ENCODE measurements at places on chromosomes 7 and 10. TPM values are rescaled to one million over a fixed set of nuclear protein-coding genes. Genes with fewer than 3 reads are reported as not detected.

- no peak for DNase-seq
Measured at GRCh38 chr7:1401011-1401410, 58.3 kb downstream of the MICALL2 start.

DNA sequence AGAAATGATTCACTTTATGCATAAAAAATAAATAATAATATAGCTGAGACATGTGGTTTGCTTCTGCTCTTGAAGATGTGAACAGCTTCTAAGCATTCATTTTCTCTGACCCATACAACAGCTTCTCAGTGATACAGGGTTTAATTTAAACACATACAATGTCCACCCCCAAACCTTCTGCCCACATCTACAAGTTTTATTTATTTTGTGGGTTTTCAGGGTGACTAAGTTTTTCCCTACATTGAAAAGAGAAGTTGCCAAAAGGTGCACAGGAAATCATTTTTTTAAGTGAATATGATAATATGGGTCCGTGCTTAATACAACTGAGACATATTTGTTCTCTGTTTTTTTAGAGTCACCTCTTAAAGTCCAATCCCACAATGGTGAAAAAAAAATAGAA, 17.2 kb downstream of the INHBA start:
- DNase-seq: no peak

GRCh38 chr10:76553263-76554032, 1084.2 kb downstream of the KCNMA1 start:
- no peak for DNase-seq

- DNase-seq: no peak
Measured at GRCh38 chr7:92806496-92806895, 29.9 kb downstream of the CDK6 start.

DNA sequence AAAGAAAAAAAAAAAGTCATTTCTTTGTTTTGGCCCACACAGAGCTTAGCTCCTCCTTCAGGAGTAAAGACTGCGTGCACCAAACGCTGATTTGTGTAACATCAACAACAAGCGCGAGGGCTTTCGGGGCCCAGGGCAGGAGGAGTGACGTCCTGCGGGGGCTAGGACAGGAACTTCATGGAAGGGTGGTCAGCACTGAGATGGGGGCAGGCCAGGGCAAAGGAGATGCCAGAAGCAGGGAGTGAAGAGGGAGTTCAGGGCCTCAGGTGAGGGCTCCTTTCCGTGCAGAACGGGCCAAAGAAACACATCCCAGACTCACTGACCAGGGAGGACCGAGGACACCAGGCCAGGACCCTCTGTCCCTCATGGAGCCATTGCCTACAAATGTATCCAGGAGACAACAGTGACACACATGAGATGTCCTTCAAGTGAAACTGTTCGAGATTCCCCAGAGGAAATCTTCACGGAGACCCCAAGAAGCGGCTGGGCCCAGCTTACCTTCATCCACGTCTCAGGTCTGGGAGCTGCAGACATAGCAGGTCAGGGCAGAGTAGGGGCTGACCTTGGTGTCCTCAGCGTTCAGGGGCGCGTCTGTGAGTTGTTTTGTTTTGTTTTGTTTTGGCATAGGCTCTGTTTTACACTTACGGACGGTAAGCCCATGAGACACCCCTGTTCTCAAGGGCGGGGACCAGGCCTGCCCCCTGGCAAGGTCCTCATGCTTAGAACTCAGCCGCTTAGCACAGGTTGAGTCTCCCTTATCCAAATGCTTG, 30.4 kb upstream of the SHH start:
- DNase-seq: no peak

GRCh38 chr10:34370126-34370525, 445.0 kb downstream of the PARD3 start:
- DNase-seq: no peak

DNA sequence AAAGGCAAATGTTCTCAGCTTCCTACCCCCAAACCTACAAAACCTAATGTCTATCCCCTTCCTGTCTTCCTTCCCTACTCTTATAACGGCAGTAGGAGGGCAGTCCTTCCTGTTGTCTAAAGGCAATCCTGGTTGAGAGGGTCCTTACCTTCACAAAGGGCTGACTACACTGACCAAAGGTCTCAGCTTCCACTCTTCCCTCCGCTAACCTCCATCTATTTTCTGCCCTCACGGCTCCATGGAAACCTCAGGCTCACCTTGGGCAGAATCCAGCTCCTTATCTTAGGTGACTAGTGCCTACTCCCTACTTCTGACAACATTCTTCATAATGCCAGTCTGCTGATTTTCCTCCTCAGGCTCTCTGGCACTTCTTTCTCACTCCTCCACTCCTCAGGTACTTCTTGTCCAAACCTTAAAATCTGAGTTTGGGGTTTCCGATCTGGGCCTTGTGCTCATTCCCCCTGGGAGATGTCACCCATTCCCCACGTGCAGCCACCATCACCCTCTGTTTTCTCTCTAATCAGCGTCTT, 542 bp downstream of the FBXL13 start:
- DNase-seq: no peak

- no peak for DNase-seq
Measured at GRCh38 chr7:132390705-132391104, 185.6 kb downstream of the PLXNA4 start.

GRCh38 chr7:93053949-93054943, 63.5 kb downstream of the SAMD9 start:
- DNase-seq: no peak

DNA sequence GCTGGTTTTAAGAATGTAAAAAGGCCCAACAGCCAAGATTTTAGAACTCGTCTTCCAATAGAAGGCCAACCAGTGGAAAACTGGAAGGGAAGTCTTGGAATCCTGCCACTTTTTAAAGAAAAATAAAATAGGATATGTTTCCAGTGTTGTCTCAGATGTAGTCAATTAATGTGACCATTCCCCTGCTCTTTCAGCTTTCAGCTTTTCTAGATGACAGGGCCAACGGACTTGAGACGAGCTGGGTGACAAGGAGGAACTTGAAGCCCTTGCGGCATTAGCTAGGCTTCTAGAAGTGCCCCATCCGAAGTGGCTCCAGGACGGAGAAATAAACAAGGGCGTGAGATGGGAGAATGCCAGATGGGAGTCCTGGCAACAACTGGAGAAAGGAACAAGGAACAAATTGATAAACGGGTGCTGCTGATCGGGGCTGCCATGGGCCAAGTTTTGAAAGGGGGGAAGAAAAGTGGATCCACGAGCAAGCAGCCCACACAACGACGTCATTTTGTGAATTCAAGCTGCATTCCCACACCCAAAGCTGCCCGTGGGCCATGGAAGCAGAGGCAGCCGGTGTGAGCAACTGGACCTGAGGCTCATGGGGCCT, 42.3 kb downstream of the CTBP2 start:
- no peak for DNase-seq

DNA sequence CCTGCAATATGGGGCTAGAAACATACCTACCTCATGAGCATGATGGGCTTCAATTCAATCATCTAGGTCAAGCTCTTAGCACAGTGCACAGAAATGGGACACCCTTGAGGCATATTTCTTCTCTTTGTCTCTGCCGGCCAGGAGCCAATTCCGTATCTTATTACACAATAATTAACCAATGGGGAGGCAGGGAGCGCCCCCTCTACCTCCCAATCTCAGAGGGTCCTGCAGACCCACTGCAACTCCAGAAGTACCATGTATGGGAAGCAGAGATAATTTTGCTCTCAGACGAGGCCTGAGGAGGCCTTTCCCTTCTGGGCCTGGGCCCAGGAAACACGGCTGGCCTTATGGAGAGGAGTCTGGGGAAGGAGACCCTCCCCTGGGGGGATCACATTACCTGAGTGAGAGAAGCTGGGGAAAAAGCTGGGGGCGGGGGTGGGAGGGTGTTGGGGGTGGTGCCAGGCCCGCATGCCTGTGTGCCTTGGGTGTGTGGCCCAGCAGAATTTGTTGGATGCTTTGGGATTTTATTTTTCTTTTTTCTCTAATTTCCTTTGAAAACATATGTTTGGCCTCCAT, 155.5 kb downstream of the UBE2H start:
- DNase-seq: no peak

DNA sequence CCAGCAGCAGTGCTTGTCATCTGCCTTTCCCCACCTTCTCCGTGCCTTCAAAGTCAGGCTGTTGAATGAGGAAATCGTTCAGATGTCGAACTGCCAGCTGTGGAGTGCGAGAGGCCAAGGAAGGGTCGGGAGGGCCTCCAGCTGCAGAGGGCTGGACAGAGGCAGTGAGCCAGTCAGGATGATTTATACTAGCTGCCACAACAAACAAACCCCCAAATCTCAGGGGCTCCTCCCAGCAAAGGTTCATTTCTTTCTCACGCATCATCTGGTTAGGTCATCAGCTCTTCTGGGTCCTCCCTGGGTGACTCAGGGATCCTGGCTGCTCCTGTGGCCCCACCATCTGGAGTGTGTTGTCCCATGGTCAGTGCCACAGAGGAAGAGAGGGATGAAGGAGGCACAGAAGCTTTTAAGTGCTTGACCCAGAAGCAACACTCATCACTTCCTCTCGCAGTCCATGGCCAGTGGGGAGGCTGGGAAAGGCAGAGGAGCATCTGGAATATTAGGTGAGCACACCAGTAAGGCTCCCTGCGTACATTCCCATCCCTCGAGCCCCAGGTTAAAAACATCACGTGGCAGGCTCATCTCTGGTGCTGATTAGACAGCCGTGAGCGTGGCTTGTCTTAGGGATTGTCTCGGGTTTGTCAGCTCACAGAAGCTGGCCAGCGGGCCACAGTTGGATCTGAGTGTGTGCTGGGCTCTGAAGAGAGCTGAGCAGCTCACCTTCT, 140.7 kb downstream of the RGS10 start:
- DNase-seq: no peak

GRCh38 chr10:19049567-19049966, 966 bp downstream of the MALRD1 start:
- no peak for DNase-seq

DNA sequence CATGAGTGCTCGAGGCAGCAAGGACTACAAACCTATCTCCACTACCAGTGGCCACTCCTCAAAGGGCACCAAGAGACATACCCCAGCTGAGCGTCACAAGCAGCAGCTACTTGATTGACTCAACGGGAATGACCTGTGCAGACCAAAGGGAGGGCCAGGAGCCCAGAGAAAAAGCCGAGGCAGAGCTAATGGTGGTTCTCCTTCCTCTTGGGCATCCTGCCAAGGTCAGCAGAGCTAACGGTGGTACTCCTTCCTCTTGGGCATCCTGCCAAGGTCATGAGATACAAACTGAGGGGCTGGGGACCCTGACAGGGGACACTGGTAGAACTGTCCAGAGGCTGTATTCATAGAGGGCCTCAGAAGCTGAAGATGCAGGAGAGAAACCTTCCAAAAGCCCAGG, 60.4 kb downstream of the FAM53B start:
- DNase-seq: no peak

GRCh38 chr10:14254368-14254767, 76.4 kb downstream of the FRMD4A start:
- no peak for DNase-seq

DNA sequence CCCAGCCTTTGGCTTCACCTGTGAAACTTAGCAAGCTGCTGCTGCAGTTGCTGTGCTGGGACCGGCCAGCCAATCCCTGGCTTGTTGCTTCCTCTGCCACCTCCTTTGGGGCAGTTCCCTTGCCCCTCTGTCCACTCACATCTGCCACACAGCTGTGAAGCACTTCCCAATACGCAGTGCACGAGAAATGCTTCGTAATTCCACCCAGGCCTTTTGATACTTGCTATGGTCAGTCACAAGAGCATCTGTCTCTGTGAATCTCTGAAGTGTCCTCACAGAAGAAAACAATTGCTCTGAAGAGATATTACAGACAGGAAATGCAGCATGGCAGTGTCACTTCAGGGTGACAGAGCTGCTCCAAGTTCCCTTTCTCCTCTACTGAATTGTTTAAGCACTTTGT, 208.5 kb downstream of the PTEN start:
- DNase-seq: no peak

DNA sequence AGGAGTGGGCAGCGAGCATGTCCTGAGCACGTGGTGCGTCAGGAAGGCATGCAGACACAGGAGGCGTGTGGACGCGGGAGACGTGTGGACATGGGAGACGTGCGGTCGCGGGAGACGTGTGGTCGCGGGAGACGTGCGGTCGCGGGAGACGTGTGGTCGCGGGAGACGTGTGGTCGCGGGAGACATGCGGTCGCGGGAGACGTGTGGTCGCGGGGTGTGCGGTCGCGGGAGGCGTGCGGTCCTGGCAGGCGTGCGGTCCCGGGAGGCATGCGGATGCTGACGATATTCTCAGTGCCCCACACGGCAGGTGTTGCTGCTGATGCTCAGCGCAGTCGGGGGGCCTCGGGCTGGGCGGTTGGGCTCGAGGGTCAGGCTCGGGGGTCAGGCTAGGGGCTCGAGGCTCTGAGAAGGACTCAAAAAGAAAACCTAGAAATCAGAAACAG, 94.2 kb downstream of the NKX6-2 start:
- no peak for DNase-seq

DNA sequence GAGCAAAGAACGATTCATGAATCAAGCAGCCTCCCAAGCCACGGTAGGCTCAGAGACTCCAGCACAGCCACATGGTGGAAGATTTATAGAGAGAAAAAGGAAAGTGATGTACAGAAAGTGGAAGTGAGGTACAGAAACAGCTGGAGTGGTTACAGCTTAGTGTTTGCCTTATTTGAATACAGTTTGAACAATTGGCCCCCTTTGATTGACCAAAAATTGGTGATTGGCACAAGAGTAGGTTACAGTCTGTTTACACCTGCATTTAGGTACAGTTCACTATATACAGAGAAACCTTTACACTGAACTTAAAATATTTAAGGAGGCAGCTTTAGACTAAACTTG, 136.4 kb upstream of the ASAH2 start:
- no peak for DNase-seq

DNA sequence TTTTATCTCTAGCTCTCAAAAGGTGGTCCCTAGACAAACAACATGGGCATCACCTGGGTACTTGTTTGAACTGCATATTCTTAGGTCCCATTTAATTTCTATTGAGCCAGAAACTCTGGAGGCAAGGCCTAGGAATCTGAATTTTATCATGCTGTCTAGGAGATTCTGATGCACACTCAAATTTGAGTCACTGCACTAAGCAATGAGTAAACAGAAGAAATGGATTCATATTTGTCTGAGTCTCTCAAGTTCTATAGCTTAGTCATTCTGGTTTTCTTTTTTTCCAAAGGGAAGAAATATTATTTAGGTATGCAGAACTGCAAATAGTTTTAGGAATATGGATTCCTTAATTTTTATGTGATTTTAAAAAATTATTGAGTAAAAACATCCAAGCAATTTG, 185.5 kb downstream of the SEMA3A start:
- no peak for DNase-seq

GRCh38 chr10:31152421-31153135, 120.9 kb upstream of the ZNF438 start:
- DNase-seq: no peak

Gene PDLIM1
- 0.76 TPM for total RNA-seq

Gene NEUROG3
- total RNA-seq: not detected

Gene PIK3CG
- 11.3 TPM for total RNA-seq

Gene MARVELD1
- total RNA-seq: 2.9 TPM

Gene KAT6B
- 17.4 TPM for total RNA-seq

Gene PITRM1
- 109 TPM for total RNA-seq

Gene OR2A1
- not detected for total RNA-seq

Gene TRIM74
- 0.63 TPM for total RNA-seq

Gene OR6V1
- total RNA-seq: not detected

Gene TBX20
- not detected for total RNA-seq

Gene CNTNAP2
- total RNA-seq: not detected

Measured in activated CD4-positive, alpha-beta memory T cell treated with anti-CD3 and anti-CD28 coated beads for 36 hours (primary cell).